NCI-H1436 treated with DMSO at 0.1 percent for 48 hours (cell line): ENCODE measurements at places on chromosomes 12 and 14.

DNA sequence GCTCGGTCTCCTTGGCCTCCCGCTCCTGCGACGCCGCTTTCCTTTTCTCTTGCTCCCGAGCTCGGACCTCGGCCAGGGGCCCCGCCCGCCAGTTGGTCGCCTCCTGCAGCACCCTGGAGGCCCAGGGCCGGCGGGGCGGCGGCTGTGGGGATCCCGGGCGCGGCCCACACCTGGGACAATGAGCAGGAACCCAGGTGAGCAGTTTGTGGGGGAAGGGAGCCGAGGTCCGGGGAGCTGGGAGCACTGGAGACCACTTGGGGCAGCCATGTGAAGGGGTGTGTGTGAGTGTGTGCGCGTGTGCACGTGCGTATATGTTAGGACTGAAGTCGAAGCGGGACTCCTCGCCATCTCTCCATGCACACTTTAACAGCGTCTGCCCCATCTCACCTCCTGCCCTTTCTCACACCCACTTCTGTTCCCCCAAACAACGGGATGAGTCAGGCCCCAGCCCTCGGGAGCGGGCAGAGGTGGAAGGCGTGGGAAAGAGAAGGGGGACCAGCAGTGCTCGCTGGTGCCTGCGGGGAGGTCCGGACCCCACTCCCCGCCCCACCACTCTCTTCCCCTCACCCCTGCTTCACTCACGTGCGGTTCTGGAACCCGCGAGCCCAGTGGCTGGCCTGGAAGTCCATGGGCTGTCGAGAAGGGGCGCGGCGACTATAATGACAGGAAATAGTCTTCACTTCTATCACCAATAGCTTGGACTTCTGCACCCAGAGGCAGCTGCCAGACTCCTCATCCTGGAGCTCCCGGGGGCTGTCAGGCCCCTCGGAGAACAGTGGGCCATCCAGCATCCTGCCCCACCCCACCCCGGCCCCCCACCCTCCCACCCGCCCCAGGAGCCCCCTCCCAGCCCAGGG is 450 bp downstream of the DDN start:
- no peak for DNase-seq

DNA sequence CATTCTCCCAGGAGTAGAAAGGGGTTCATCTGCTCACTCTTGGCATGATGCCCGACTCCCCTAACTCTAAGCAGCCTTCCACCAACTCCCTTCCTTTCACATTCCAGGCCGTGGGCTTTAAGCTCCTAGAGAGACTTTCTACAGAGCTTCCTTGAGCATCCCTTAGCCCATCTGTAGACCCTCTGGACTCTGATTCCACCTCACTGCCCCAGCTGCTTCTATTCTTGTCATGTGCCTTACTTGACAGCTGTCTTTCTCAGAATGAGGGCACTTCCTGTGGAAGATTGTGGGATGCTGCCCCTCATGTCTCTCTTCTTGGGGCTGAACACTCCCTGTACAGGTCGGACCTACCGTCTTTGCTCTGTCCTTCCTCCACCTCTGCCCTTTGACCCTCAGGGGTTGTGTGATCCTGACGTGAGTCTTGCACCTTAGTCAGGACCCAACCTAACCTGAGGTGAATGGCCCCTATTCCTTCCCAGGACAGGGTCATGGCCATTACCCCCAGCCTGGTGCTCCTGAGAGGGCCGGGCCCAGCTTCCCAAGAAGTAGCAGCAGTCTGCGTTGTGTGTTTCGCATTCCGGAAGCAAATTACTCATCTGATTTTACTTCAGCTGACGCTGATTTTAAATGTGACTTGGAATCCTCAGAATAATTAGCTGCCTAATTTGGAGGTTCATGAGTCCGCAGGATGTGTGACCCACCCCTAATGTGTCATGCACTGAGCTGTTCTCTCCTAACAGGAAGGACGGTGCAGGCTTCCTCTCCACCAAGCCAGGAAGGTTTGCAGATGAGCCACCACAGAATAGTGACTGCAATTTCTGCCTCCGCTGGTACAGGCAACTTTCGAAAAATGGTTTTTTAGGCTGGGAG is 2.7 kb upstream of the GALNT6 start:
- no peak for DNase-seq

DNA sequence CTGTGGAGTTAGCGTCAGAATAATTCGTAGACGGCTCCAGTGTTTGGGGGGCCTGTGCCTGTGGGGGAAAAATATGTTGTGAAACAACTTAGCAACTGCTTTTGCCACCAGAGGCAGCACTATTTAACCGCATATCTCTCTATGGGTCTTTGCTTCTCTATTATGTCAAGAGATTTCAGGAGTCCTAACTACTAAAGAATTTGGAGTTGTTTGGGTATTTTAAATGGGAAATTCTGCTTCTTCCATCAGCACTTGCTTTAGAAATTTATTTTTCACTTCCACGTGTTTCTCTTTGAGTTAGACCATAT is 594 bp upstream of the CLEC14A start:
- DNase-seq, result no peak

- no peak for DNase-seq
Observed at GRCh38 chr12:29102741-29103140, 46.3 kb upstream of the FAR2 start.

DNA sequence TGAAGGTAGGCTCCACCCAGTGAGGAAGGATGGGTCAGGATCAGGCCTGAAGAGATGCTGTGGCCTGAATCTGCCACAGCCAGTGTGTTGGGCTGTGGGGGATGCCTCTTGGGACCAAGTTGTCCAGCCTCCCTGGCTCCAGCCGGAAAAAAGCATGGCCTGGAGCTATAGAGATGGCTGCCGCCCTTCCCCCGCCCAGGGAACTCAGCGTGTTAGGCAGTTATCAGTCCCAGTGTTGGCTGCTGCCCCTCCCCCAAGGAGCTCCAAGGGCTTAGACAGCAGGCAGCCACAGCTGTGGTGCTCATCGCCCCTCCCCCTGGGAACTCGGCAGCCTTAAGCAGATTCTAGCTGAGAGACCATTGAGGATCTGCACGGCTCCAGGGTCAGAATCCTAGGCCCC is 158.0 kb downstream of the CAPZA3 start:
- DNase-seq, result no peak

- no peak for DNase-seq
Observed at GRCh38 chr14:43522901-43523300, 984.2 kb downstream of the FSCB start.
